Brain (organoid and tissue), 16 donors: ENCODE measurements at places on chromosomes 1 and 21.

GRCh38 chr21:24224422-24224821 lies 1382.9 kb downstream of the MRPL39 start:
- no peak for DNase-seq

GRCh38 chr1:162389971-162390370 lies 8.4 kb downstream of the C1orf226 start:
- no peak for DNase-seq

- no peak for DNase-seq
These were observed 109.9 kb downstream of the EDEM3 start for GRCh38 chr1:184644771-184645170.

DNA sequence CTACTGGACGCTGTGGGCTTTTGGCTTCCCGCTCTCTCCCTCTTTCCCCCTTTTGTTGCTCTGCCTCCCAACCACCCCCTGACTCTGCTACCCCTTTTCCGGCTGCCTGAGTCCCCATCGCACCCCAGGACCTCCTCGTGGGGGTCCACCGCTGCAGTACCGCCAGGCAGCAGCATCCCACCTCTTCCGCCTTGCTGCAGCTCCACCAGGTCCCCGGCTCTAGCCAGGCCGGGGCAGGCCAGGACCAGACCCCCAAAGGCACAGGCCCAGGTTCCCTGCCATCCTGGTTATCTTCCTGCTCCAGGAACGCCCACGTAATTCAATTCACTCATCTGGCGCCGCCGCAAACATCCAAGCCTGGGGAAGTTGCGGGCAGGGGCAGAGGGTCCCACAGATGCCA lies 139.8 kb downstream of the LIPI start:
- no peak for DNase-seq

DNA sequence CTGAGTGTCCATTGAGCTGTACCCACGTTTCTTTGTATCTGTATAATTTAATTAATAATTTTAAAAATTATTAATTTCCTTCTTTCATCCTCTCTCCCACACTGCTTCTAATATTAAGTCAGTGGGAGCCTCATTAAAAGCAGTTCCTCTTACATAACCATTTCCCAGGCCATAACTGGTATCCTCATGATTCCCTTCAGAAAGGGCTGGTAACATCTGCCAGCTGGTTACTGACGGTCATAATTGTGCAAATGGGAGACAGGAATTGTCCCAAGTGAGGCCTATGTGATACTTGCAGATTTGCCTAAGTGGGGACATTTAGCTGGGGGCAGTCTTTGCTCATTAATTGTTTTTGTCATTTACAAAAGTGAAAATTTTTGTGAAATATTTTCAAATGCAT lies 69.0 kb upstream of the SPAG17 start:
- no peak for DNase-seq

DNA sequence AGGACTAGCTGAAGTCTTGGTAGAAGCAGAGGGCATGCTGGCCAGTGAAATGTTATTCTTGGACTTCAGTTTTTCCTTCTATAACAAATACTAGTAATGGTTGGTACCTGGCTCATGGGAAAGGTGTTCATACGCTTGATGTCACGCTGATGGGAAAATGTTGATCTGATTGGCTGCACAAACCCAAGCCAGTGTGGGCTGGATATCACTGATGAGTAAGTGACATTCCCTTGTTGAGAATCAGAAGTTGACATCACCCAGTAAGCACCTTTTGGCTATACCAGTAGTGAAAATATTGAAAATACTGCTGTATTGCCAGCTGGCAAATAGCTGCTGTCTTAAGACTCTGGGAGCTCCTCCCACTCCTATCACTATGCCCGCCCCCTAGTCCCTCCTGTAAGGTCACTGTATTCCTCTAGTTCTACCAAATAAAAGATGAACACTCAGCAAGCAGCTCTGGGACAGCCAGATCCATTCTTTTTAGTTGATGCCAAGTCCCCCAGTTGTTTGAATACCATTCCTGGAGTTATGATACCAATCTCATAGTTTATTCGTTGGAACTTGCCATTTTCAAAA lies 168.2 kb downstream of the GRIK1 start:
- DNase-seq, result no peak

- no peak for DNase-seq
These were observed 775 bp upstream of the AIM2 start for GRCh38 chr1:159077120-159077961.
